SJSA1 (cell line): ENCODE measurements at places on chromosomes 12 and 14.

DNA sequence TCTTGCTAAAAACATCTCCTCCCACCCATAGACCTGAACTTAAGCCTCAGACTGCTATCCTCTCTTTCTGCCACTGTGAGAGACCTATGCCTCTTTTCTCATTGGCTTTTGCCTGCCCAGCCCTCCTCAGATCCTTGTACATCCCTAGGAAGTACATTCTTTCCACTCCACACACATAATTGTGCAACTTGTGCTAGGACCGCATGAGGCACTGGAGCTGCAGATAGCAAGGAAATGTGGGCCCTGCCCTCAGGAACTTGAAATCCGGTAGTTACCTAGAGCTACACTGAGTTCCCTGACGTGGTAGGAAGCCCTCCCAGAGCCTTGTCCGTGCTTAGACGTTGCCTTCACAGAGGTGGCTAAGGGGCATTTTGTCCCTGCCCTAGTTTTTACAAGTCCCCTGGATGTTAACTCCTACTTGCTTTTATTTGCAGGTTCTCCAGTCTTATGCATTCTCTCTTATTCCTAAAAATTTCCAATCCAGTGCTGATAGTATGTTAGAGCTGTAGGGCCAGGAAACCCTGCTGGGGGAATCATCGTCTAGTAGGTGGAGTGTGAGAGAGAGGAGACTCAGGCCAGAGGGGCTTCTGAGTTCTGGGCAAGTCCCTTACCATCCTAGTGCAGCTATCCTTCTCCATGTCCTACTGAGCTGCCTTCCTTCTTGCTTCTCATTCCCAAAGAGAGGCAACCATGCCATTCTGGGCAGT lies 41.3 kb downstream of the NTF3 start:
- no peak for DNase-seq

GRCh38 chr14:32074887-32075572 lies 2.1 kb upstream of the ARHGAP5 start:
- DNase-seq, result peak; percentile 76

DNA sequence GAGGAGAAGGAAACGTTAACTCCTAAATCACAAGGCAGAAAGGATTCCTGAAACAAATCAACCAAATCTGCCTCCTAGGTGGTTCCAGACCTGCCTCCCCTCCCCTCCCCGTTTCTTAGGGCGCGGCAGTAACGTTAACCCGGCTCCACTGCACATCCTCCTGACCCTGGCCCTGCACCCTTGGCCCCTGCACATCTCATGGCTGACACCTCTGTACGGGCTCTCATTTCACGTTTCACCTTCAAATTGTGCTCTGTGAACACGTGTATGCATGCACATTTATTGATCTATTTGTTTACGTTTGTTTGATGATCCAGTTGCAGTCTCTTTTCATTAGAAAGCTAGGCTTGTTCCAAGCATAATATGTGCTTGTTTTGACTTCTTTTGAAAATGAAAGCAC lies 358.1 kb downstream of the ADGRD1 start:
- no peak for DNase-seq

DNA sequence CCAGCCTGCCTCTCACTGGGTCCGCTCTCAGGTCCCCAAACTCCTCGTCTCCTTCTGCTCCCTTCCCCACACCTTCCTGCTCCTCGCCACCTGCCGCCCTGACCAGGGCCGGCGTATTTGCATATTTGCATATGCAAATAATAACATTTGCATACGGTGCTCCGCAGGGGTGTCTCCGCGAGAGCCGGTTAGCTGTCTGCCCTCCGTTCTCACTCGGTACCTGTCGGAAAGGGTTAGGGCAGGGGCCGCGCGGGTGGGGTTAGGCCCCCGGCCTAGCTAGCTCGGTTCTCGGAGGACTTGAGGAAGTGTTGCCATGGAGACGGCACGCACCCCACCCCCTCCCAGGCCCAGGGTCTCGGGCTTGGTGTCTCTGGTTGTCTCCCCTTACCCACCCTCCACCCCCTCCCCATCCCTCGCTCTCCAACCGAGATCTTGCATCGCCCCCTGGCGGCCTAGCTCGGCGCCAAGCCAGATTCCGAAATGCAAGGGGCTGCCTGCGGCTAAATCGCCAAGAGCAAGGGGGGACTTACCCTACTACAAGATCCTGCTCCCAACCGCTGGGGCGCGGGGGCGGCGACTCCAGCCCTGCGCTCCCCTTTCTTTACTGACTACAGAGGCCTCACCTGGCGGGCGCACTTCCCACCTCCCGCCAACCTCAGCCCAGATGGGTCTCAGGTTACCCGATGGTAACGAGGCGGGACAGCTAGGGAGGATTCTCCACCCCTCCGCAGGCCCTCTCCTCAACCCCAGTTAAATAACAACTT lies 8.1 kb downstream of the STAC3 start:
- peak; percentile 66 for DNase-seq

DNA sequence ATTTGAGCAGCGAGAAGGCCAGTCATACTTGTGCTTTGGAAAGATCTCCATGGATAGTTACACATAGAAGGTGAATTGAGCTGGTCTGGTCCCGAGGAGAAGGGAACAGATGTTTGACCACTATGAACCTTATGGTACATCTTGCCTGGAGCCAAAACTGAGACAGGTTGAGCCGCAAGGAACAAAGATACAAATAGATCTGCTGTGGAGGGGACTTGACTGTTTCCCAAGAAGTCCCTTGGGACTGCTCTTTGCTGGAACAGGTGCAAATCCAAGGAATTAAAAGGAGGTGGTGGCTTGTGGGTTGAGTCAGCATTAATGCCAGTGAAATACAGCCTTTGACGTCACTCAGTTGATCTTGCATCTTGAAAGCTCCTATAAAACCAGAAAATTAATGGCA lies 68.8 kb upstream of the PRIMA1 start:
- no peak for DNase-seq

GRCh38 chr12:62799766-62800406 lies 135.1 kb downstream of the PPM1H start:
- no peak for DNase-seq

GRCh38 chr14:89187501-89187900 lies 229.5 kb downstream of the FOXN3 start:
- DNase-seq, result no peak

- DNase-seq, result no peak
Observed at GRCh38 chr12:104864668-104865067, 93.4 kb downstream of the SLC41A2 start.

DNA sequence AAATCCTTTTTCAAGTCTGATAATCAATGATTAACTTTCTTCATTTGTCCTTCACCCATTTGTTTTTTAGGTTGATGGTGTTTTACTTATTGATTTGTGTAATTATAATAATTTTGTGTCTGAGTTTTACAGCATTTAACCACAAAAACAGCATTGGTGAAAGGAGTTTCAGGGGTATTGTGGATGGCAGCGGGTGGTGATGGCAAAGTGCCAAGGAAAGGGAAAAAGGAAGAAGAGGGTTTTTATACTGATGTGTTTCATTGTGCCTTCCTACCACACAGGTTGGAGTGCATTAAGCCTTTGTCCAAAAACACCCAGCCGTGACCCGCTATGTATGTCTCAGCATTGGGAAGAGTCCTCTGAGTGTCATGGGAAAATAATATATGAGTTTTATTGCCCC lies 150.3 kb downstream of the DAD1 start:
- DNase-seq, result no peak

DNA sequence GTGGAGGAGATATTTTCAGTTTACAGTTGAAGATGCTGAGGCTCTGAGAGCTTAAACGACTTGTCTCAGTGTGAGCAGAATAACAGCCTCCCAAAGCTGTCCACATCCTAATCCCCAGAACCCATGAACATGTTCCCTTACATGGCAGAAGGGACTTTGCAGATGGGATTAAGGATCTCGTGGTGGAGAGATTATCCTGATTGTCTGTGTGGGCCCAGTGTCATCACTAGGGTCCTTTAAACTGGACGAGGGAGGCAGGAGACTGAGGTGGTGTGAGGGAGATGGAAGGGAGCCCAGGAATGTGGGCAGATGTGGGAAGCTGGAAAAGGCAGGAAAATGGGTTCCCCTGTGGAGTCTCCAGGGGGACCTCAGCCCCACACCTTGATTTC lies 9.6 kb upstream of the KRT80 start:
- peak; percentile 72 for DNase-seq

- DNase-seq, result peak; percentile 98
Observed at GRCh38 chr12:52819731-52820510, 6.0 kb upstream of the KRT4 start.

- DNase-seq, result peak; percentile 92
Observed at GRCh38 chr12:68792952-68793351, 15.0 kb upstream of the MDM2 start.

- DNase-seq, result no peak
Observed at GRCh38 chr12:92002673-92003382, 142.8 kb downstream of the BTG1 start.

GRCh38 chr14:55739967-55740648 lies 160.1 kb downstream of the KTN1 start:
- no peak for DNase-seq

DNA sequence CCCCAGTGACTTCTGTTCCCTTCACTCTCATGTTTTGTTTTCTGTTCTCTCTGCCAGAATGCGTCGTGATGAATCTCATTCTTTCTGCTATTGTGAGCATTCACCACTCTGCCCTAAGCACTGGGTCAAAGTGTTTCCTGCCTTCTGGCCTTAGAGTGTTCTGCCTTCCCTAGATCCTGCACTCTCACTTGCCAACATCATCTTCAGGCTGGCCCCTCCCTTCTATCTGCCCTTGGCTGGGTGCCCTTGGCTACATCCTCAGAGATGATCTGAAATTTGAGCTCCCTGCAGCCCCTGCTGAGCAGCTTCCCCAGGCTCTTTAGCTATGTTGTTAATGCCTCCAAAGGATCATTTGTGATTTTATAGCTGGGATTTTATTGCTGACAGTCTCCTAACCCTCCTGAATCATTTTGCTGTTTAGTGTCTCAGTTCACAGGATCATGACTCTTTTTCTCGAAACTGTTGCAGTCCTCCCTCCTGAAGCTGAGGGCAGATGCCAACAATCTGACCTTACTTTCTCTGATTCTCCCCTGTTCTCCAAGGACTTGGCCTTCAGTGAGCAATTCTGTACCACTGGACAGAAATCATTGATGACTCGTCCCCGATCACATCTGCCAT lies 4.5 kb downstream of the DHRS2 start:
- DNase-seq, result no peak

GRCh38 chr12:107436836-107437235 lies 248.8 kb upstream of the PWP1 start:
- no peak for DNase-seq

GRCh38 chr14:20630340-20631022 lies 11.0 kb downstream of the OR6S1 start:
- DNase-seq, result no peak

DNA sequence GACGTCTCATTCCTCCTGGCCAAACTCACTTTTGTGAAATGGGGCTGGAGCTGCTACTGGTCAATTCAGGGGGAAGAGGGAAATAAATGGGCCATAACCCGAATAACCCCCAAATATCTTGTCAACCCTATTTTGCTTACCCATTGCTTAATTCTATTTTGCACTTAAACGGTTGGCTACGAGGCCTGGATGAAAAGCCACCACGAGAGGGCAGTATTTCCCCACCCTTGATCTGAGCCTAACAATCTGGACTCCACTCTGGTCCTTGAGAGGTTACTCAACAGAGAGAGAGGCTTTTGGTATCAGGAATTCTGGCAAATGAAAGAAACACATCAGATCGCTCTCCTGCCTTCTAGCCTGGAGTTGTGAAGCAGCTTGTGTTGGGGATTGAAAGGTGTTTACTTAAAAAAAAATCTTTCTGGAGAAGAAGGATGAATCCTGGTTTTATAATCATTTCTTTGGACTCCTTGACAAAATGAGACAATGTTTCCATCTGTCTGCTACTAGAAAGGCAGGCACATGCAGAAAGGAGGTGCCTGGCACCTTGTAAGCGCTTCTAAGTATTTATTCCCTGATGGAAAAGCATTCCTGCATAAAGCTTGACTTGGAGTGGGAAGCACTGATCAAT lies 22.4 kb upstream of the FBXO21 start:
- peak; percentile 47 for DNase-seq

DNA sequence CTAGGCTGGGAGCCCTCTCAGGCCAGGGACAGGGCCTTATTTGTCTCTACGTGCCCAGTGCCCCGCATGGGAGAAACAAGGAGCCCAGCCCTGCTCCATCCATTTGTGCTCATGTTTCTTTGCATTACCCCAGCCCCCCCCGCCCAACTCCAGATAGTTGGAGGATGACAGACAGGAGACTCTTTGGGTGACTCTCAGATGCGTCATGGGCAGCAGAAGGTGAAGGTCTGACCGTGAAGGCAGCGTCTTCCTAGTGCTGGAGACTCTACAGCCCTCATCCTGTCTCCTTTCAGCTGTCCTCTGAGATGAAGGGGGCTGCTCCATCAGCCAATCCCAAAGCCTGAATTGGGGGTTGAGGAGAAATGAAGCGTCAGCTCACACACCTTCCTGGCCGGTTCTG lies 283 bp upstream of the PSMB11 start:
- DNase-seq, result no peak

- DNase-seq, result no peak
Observed at GRCh38 chr14:68762953-68763764, 29.7 kb downstream of the ZFP36L1 start.

GRCh38 chr12:14775636-14775980 lies 27.7 kb downstream of the WBP11 start:
- DNase-seq, result no peak

GRCh38 chr14:34665785-34666435 lies 36.0 kb upstream of the SNX6 start:
- DNase-seq, result peak; percentile 37

GRCh38 chr14:92582706-92583452 lies 69.3 kb downstream of the RIN3 start:
- DNase-seq, result no peak

DNA sequence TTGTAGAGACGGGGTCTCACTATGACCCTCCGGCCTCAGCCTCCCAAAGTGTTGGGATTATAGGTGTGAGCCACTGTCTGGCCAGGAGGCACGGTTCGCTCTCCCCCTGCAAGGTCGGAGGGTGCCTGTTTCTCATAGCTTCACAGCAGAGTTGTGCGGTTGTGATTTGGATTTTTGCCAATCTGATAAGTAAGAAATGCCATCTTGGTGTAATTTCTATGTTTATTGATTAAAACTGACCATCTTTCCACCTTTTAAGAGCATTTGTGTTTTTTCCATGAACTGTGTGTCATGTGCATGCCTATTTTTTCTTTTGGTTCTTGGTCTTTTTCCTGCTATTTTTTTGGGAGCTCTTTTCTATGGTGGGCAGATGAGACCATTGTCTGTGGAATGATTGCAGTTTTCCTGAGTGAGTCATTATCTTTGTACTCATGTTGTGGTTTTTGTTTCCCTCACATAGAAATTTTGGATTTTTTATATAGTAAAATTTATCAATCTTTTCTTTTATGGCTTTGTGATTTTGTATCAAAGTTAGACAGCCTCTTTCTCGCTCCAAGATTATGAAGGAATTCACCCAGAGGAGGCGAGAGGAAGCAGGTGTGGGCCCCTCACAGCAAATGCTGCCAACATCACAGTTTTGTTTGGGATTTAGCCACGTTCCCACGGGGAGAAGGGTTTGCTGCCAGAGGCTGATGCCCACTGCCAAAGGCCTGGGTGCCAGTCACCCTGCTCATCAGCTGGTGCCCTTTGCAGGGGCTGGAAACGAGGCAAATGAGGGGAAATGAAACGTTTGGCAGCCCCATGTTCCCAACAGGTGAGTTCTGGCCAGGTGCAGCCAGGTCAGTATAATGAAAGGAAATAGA lies 47.2 kb downstream of the RFX4 start:
- no peak for DNase-seq

GRCh38 chr14:20412411-20412810 lies 890 bp downstream of the TEP1 start:
- DNase-seq, result peak; percentile 23
